ENCODE measurements at places on chromosomes 7 and 10.

GRCh38 chr10:77513781-77514331, 123.8 kb downstream of the KCNMA1 start:
- DNase-seq: no peak

DNA sequence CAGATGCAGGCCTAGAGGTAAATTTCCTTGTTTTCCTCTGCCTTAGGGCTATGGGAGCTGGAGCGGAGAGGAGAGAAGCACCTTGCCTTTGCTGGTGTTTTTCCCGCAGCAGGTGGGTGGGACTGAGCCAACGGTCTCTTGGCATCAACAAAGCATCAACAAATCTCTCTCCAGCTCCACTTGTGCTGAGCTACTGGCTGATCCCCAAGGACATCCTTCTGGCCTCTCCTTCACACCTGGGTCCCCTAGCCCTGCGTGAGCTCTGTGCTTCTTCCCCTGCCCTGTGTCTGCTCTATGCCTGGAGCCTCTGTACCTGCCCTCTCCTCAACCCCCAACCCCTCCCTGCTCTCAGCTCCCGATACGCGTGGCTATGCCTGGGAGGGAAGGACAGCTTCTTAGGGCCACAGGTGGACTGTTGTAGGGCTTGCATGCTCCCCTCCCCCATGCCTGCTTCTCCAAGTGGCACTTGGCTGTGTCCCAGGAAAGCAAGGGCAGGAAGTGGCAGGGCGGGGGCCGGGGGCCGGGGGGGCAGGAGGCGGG, 3.2 kb upstream of the CLDN4 start:
- DNase-seq: no peak

- no peak for DNase-seq
These were observed 80.7 kb upstream of the MAGI2 start for GRCh38 chr7:79534128-79534527.

DNA sequence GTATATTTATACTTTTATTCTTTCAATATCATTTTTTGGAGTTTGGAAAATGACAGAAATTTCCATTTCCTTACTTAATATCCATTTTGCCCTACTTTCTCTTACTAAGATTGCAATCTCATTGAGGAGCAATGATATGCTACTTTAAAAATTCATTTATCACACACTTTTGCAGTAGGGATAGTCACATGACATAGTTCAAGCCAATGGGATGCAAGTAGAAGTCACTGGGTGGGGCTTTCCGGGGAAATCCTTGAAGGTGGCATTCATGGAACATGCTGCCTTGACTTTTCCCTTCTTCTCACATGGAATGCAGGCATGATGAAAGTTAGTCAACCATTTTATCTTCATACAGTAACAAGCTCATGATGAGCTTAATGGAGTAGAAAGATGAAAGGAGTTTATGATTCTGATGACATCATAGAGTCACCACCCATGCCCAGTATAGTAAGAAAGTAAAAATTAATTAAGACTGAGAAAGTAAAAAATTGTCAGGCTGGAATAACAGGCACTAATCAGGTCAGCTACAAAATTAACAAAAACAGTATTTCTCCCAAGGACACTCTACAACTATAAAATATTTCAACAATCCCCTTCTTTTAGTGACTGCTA, 33.4 kb downstream of the IQUB start:
- no peak for DNase-seq

GRCh38 chr10:100528921-100529474, 673 bp downstream of the NDUFB8 start:
- DNase-seq: no peak

GRCh38 chr10:24465124-24465874, 256.4 kb downstream of the KIAA1217 start:
- no peak for DNase-seq

DNA sequence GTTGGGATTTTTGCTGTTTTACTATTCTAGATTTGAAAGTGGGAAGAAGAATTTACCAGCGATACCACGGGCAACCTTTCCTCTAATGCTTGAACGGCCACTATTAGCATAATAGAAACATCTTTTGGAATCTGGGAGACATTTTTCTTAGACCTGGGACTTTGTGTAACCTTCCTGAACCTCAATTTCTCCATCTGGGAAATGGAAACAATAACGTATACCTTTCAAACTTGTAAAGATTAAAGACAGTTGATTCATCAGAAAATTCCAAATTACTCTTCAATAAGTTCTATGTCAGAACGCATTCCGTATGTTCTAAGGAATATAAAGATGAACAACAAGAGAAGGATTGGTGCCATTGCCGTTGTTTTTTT, 453 bp upstream of the RNLS start:
- DNase-seq: no peak

DNA sequence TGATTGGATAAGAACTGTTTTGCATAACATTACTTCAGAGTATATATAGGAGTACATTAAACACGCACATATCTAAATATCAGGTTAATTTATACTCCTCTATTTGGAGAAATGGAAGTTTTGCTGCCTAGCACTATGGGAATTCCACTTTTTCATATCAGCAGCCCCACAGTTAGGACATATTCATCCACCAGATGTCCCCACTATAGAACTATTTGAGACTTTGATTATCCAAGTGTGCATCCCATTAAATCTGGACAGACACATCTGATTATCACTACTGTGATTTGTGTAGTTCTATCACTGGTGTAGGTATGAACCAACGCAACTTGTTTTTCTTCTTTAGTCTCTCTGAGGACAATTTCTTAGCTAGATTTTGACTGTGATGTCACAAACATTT, 345.7 kb downstream of the THSD7A start:
- no peak for DNase-seq

Measured in GDM1 (cell line).